GM18507 (cell line): ENCODE measurements at places on chromosomes 11 and 22.

DNA sequence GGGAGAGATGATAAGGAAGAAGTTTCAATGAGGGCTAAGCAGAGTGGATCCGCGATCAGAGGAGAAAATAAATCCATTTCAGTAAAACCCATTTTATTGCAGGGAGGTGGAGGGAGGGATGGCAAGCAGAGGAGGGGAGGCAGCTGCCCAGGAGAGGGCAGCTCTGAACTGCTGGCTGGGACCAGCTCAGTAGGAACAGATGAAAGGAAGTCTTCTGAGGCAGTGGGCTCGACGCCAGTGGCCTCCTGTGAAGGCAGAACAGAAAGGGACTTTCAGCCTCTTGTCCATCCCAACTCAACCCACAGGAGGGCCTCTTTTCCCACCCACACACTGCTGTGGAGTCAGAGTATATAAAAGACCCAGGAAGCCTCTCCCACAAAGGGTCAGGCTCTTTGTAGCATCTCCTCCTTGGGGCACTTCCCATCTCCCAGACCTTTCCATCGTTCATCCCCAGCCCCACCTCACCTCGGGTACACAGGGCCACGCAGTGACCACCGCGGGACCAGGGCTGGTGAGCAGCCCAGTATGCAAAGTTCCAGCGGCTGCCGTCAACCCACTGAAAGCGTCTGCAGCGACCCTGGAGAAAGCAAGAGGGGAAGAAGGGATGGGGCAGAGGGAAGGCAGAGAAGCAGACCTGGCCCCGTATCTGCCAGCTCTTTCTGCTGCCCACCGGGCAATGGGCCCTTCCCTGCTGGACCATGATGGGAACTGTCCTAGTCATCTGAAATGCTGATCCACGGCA is 3.0 kb downstream of the PRG2 start:
- no peak for DNase-seq

DNA sequence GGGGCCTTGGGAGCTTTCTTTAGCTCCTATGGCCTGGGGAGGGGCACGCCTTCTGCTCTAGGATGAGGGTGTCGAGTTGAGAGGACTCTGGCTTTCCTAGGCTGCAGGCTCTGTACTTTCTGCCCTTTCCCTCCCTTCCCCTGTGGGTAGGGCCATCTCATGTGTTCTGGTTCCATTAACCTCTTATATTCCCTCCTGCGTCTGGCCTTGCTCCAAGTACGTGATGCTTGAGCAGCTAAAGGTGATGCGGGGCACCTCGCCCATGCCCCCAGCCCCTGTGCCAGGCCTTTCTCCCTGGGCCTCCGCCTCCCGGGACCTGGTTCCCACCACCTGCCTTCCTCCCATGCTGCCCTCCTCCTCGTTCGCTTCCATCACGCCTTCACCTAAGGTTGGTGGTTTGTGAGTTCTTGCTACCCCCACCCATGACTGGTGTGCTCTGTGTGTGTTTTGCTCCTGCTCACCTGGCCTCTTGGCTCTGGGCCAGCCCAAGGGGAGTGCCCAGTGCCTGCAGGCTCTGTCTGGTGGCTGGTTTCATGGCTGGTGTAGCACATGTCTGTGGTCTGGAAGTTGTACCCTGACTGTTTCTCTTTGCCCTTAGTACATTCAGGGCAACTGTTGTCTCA is 34.1 kb downstream of the PHLDB1 start:
- no peak for DNase-seq

DNA sequence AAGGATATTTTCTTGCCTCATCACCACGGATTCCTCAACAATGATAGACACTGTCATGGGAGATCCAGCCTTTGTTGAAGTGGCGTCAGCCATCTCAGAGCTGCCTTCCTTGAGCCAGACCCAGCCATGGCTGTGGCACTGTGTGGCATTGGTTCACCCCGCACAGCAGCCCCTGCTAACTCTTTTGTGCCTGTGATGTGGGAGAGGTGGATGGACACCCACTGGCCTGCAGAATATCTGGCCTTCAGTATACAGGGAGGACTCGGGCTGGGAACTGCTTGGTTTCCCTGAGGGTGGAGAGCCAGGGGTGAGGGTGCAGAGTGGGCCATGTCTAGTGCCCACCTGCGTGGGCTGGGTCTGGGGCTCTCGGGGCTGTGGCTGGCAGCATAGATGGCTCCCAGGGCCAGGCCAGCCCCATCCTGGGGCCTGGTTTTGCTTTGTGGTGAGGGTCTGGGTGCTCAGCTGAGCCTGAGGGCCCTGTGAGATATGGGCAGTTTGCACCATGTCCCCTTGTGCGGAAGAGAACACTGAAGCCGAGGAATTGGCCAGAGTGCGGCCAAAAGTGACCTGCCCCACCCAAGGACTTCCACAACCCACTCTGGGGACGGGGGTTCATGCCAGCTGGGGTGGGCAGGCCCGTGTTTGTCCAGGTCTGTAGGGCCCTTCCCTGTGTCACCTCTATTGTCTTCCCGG is 6.1 kb downstream of the CLDN5 start:
- DNase-seq = no peak

DNA sequence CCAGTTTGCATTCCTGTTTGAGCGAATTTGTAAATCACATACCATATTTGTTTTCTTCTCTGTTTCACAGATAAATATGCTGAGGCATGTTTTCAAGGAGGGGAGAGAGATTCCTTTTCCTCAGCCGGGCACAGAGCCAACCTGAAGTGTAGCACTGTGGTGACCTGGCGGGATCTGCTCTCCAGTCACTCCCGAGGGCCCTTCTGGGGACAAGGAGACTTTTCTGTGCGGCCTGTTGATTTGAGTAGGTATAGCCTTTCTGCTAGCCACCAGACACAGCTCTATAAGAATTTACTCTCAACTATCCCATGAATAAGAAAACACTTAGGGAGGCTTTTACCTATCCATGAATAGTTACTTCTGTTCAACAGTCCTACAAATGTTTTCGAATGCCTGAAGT is 63.5 kb upstream of the FDX1 start:
- DNase-seq = no peak

- no peak for DNase-seq
These were observed at the start of gene ASCL2 for GRCh38 chr11:2270322-2271076. Gene ASCL2, minus strand, starts transcription at chr11:2270588. Its CDS starts 256 bp downstream, at chr11:2270332.
